Stimulated activated CD8-positive, alpha-beta memory T cell treated with anti-CD3 and anti-CD28 coated beads, Interleukin-4, amount 100 ng/mL, for 4 hours (primary cell): ENCODE measurements at places on chromosomes 16 and 17.

GRCh38 chr17:80219763-80220053, 425 bp downstream of the SGSH start:
- DNase-seq = no peak

DNA sequence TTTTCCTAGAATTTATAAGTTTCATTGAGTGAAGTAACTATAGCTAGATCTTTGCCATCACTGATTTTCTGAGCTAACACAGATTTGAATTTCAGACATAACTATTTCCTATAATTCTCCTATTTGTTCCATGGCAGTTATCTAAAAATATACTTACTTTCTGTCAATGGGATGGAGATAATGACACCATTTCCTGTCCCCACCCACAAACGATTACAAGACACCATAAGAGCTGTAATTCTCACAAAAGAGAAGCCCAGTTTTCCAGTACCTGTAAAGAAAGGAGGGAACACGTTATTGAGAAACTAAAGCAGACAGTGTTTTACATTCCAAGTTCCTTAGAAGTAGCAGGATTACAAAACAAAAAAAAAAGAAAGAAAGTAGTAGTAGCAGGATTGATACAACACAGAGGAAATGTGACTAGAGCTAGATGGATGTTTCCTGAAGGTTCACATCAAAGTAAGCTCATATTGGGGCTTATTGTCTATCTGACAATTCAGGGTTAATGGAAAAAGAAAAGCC, 110.9 kb upstream of the TOB1 start:
- no peak for DNase-seq

DNA sequence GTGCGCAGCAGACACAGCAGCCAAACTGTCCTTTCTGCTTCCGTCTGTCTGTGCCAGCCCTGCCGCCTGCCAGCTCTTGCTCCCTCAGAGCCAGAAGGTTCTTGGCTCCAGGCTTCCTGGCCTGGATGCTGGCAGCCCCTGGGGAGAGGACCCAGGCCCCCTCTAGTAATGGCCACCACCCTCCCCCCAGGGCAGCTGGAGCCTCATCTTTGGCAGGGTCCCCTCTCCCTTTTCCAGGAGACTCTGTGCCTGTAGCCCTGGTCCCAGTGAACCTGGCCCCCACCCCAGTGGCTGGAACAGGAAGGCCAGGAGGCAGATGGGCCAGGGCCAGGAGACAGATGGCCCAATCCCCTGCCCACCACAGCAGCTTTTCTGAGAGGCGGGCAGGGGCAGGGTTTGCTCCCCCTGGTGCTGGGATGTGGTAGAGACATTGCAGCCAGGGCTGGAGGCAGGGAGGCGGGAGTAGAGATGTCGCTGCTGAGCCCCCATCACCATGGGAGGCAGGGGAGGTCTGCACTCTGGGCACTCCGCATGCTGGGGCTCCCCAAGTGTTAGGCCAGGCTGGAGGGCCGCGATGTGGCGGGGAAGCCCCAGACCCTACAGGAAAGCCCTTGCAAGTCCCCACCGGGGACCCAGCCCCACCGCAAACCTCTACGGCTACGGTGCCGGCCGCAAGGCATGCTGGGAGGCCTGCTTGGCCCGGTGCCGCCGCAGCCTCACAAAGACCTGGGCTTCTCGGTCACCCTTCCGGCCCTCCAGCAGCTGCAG, 16.7 kb downstream of the UNC13D start:
- peak; percentile 50 for DNase-seq

GRCh38 chr17:6712058-6712853, 913 bp downstream of the SLC13A5 start:
- DNase-seq = no peak

DNA sequence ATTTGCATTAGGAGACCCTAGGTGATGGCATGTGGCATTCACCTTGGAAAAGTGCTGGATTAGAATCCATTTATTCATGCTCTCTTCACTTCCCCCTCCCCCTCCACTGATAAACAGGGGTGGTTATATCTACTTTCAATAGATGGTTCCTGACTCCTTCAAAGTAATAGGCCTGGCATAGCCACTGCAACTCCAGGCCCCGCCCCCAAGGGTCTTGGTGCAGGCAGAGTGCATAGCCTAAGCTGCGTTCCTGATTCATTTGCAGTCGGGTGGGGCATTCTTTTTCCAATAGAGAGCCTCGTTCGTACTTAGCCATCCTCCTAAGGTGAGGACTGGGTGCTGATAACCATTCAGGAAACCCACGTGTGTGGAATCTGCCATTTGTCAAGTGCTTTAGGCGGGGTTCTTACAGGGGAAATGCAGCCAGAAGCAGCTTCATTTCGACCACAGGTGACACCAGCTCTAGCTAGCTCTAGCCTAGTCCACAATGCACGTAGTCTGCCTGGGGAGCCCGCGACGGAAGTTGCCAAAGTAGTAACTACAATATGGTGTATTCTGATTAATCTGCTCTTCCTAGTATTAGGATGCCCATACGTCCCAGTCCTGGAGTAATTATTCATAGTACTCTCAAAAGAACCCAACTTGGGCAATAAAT, 11.1 kb downstream of the UBE2O start:
- no peak for DNase-seq

DNA sequence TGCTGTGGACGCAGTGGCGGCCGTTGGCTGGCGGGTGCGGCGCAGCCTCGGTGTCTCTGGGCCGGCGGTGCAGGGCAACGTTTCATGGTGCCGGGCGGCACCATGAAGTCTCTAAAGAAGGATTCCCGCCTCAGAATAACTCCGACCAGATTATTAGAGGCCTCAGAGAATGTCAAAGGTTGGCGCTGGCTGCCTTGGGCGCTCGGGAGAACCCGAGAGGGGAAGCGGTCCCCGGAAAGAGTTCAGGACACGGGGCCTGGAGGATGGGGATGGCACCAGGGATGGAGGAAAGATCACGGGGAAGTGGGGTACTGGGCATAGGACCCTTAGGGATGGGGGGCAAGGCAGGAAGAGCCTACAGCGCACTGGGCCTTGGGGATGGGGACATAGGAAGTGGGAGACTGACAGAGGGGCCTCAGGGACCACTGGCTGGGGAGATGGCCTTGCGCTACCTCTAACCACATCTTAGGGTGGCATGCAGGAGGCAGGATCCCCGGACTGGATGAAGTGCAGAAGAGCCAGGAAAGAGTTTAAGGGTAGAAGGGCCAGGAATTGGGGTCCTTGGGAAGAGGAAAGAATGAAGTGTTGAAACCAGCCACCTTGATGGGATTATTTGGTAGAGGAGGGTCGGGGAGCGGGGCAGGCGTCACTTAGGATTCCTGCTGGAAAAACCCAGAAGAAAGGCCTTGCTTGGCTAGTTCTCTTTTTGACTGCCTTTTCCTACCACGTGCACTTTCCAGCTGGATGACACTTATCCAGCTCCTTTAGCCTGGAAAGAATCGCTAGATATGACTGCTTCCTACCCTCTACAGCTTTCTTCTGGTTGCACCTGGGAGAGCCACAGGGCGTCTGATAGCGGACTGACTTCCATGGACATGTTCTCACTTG, 578 bp downstream of the MYCBPAP start:
- no peak for DNase-seq

GRCh38 chr17:15181816-15182215, 83.3 kb downstream of the PMP22 start:
- DNase-seq = no peak

GRCh38 chr17:67258821-67259468, 13.9 kb upstream of the HELZ start:
- DNase-seq = no peak

DNA sequence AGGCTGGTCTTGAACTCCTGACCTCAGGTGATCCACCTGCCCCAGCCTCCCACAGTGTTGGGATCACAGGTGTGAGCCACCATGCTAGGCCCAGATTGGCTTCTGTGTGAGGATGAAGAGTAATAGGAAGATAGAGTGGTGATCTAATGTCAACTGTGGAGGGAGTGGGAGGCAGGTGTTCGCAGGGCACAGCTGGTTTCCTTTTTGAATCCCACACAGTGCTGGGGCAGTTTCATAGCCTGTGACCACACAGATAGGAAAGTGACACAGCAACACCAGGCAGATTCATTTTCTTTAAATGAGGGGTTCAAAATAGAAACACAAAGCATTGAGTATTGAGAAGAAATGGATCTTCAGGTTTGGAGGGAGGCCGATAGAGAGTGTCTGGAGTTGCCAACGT, 540.3 kb downstream of the WWOX start:
- DNase-seq = no peak

DNA sequence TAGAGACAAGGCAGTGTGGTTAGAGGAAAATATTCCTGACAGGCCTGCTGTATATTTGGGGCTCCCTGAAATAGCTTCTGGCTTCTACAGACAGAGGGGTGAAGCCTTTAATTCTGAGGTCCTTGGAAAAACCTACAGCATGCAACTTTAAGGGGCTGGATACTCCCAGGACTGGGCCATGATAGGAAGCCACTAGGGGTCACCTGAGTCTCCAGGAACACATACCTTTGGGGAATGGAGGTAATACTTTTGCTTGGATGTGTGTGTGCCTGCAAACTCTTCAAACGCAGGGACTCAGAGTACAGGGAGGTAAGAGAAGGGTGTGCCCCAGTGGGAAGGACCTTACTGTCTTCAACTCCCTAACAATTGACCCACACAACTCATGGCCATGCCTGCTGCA, 4.1 kb downstream of the ASIC2 start:
- DNase-seq = no peak

GRCh38 chr16:82881516-82881915, 254.7 kb downstream of the CDH13 start:
- no peak for DNase-seq

DNA sequence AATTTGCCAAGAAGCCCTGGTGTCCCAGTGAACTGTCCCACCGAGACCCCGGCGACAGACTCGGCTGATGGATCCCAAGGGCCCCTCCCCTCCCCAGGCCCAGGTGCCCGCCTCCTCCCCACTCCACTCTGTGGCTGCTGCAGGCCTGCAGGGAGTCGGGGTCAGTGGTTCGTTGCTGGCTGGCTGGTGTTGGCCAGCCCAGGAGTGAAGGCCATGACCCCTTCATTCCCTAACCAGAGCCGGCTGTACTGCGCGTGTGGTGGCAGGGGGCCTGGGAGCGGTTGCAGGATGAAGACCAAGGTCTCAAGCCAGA, 9.2 kb upstream of the TBX2 start:
- no peak for DNase-seq

DNA sequence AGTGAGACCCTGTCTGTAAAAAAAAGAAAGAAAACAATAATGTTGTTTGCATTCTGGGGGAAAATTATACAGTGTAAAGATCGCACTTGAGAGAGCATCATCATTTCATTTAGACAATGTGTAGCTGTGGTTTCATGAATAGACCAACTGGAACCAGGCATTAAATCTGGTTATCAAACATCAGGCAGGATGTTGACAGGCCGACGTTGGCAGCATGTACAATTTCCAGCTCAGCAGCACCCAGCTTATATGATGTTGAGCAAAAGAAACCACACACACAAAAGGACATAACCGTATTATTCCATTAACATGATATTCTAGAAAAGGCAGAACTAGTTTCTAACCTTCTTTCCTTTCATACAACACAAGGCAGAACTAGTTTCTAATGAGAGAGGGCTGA, 5.8 kb downstream of the MARVELD3 start:
- DNase-seq = no peak

DNA sequence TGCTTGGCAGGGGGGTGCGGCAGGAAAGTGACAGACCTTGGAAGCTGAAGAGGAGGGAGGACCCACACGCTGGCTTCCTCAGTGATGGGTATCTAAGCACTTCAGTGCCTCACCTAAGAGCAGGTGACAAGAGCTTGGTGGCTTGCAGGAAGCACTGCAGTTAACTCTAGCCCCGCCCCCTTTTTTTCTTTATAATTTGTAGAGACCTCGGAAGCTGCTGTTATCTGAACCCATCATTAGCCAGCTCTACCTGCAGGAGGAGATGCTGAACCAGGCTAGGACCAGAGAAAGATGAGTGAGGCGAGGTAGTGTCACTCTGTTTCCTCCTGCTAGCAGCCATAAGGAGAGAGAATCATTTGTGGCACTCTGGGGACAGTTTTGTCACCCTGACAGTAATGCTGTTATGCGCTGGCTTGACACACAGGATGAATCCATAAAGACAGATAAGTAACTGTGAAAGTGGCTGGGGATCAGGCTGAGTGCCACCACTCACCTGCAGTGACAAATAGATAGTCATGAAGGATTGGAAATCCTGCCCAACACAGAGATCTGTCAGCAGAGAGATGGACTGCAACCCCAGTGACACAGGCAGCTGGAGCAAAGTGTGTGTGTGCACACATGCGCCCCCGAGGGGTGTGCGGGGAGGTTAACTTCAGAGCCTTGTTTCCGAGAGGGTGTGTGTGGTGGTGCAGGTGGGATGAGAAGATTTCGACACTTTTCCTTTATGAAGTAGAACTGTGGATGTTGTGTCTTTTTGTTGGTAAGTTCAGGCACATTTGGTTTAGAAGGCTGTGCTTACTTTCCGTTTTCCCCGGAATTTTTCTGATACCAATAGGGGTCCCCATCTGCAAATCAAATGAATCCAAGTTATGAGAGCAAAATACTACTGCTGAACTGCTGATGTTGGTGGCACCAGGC, 224.0 kb downstream of the IRX3 start:
- no peak for DNase-seq

GRCh38 chr16:56414366-56414765, 11.0 kb downstream of the AMFR start:
- no peak for DNase-seq

- no peak for DNase-seq
These were observed 1.9 kb downstream of the CDH11 start for GRCh38 chr16:65119901-65120401.

GRCh38 chr17:58640202-58640601, 51.6 kb downstream of the TEX14 start:
- DNase-seq = no peak

GRCh38 chr16:4862639-4863038, 15.4 kb downstream of the UBN1 start:
- no peak for DNase-seq

DNA sequence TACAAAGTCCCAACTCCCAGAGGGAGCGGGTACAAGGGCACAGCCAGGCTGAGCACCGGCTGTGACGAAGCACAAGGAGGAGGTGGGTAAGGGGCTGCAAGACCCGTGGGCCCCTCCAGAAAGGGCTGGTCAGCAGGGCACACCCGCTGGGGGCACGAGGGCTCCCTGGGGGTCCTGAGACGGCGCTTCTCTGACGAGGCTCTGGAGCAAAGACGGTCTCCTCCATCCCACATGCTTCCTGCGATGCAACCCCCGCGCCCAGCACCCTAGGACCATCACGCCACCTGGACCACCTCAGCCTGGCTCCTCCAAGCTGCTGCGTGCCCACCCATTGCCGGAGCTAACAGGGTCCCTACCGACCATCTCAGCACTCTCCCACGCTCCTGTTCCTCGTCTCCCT, 8.7 kb downstream of the CCDC57 start:
- no peak for DNase-seq

DNA sequence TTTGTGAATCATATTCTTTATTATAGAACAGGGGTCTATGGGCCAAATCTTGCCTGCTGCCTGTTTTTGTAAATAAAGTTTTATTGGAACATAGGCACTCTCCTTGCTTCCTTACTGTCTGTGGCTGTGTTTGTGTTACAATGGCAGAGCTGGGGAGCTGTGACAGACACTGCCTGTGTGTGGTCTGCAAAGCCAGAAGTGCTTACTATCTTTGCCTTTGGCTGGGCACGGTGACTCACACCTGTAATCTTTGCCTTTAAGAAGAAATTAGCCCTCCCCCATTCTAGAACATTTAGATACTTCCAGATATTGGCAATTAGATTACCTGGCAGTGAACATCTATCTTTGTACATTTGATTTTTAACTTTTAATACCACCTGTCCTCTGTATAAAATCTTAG, 308.3 kb downstream of the FOXL1 start:
- no peak for DNase-seq

GRCh38 chr16:84749815-84750214, 50.0 kb downstream of the USP10 start:
- no peak for DNase-seq
